ENCODE measurements at places on chromosomes 1 and 21.

GRCh38 chr1:2625311-2625710, 7.5 kb downstream of the MMEL1 start:
- DNase-seq, result no peak

- no peak for DNase-seq
Observed at GRCh38 chr1:12314333-12314903, 84.6 kb downstream of the VPS13D start.

- no peak for DNase-seq
Observed at GRCh38 chr1:30642391-30643120, 80.8 kb downstream of the MATN1 start.

DNA sequence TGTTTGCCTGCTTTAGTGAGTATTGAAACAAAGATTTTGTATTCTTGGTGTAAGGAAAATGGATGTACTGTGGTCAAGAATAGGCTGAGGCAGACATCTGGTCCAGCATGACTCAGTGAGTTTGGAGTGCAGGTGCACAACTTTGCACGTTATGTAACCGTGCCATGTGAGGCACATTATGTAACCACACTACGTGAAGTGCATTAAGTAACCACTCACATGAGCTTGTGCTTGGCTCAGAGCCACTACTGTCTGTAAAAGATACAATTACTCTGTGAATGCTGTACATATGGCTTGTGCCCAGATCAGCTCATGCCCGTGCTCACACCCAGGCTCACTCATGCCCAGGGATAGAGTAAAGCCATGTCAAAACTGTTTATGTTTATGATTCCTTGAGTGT, 216.8 kb downstream of the CTH start:
- DNase-seq, result no peak

GRCh38 chr1:113901191-113901590, 3.4 kb downstream of the AP4B1 start:
- DNase-seq, result no peak

- DNase-seq, result no peak
Observed at GRCh38 chr1:206128196-206128595, 11.0 kb upstream of the AVPR1B start.

GRCh38 chr1:24096009-24096738, 15.8 kb downstream of the MYOM3 start:
- DNase-seq, result no peak

All from activated naive CD4-positive, alpha-beta T cell treated with Interleukin-2 at 50 U/mL for 16 hours (primary cell).